ENCODE measurements at places on chromosomes 2 and 18.

- no peak for DNase-seq
Measured at GRCh38 chr2:174248998-174249592, 763 bp upstream of the OLA1 start.

GRCh38 chr2:160752475-160753330 is 259.1 kb upstream of the RBMS1 start:
- DNase-seq = no peak

DNA sequence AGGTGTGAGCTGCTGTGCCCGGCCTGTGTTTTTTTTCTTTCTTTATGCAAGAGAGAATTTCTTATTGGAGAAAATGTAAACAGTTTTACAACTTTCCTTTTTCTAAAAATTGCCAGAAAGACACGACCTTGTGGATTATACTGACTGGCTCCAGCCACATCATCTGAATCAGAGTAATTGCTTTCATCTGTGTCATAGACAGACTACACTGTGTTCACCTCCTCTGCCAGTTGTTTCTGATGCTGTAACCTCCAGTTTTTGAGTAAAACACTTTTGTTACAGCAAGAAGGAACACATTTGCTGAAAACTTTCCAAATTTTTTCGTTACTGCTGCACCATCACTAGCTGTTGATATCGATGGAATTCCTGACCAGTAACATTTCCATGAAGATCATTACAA is 43.9 kb upstream of the PLEKHM3 start:
- no peak for DNase-seq

DNA sequence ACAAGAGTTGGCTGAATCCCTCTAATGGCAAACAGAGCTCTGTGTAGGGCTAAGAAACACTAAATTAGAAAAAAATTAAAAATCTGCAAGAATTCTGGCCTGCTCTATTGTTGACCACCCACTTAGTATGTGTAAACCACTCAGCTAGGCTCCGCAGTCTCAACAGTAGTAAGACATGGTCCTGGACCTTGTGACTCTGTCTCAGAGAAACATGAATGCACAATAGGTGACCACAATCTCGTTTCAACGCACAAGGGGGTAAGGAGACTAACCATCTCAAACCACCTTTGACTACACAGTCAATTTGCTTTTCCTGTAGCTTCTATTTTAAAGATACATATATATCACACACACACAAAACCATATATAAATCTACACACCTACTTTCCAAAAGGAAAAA is 16.5 kb downstream of the SEPTIN10 start:
- DNase-seq = no peak

DNA sequence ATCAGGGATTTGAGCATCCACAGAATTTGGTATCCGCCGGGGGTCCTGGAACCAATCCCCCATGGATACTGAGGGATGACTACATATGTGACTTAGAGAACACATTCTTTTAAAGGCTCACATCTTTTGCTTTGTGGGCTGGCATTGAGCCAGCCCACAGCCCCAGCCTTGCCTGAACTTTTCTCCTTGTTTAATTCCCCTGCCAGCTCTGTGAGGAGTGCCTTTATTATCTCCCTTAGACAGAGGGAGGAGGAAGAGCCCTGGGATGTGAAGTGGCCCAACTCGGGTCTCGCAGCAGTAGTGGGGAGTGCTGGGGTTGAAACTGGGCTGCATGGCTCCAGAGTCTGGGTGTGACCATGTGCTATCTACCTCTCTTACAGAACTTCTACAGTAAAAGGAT is 7.6 kb downstream of the TTC39C start:
- no peak for DNase-seq

DNA sequence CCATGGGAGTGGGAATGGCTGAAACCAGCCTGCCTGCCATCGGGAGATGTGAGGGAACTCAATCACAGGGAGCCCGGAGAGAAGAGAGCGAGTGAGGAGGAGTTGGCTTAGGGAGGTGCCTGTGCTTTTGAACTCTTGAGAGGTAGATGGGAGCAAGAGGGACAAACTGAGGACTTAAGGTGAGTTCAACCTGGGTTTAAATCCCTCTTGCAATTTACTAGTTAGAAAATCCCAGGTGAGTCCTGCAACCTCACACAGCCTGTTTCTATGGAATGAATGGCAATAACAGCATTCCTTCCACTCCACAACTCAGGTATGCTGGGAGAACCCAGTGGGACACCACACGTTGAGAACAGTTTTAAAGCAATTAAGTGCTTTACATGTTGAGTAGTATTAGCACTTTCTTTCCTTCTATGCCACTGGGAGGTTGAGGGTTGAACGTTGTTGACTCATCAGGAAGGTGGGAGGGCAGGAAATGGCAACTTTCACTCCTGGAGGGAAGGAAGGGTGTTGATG is 57.3 kb downstream of the VIT start:
- DNase-seq = no peak

GRCh38 chr2:214695789-214696188 is 113.7 kb downstream of the BARD1 start:
- DNase-seq = no peak

DNA sequence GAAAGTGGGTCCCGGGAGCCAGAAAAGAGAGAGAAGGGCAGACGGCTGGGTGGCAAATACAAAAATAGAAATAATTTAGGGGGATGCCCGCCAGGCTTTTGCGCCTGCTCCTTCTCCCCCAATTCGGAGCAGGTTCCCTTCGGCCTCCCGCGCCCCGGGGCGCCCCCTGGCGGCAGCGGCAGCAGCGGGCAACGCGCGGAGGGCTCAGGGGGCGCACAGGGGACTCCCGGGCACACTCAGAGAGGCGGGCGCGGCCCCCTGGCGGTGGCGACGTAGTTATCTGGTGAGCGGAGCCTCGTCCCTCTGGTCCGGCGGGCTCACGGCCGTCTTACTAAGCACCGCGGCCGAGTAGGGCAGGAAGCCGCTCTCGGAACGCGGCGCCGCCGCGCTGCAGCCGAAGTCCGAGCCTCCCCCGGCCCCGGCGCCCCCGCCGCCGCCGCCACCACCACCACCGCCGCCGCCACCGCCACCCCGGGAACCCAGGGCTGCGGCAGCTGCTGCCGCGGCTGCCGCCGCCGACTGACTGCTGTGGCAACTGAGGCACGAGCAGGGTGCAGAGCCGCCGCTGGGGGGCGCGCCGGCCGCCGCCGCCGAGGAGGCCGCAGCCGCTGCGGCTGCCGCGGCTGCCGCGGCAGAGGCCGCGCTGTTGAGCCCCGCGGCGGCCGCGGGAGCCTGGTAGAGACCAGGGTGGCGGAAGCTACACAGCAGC is 3.8 kb downstream of the EVX2 start:
- DNase-seq = peak; percentile 69

GRCh38 chr18:29737620-29738019 is 1304.9 kb downstream of the DSC3 start:
- no peak for DNase-seq

DNA sequence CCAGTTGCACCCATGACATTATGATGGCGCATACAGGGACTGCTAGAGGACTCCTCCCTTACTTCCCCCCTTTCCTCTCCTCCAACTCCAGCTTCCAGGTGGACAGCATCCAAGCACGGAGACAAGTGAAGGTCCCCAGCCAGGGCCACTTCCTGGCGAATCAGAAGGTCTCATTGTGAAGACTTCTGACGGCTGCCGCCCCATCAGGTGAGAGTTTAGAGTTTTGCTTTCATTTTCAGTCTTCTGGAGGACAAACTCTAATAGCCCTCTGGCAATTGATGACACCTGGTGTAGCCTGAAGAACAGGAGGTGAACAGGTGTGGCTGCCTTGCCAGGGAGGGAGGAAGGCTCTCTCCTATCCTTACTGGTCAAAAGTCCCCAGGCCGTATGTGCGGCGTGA is 77.3 kb upstream of the KCNH7 start:
- no peak for DNase-seq

DNA sequence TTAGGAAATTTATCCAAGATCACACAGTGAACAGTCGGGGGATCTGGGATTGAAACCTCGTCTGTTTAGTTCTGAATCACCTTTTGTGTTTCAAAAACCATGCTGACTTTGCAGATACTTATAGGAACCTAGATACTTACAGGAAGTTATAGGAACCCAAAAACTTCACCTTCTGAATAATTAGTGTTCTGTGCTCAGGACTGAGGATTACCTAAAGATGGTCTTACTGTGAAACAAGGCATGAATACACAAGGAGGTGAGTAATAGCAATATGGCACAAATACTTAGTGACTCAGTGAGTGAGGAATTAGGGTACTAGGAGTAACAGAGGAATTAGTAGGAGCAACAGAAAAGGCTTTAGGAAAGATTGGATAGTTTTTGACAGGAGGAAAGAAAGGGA is 145.5 kb downstream of the LRATD1 start:
- no peak for DNase-seq

DNA sequence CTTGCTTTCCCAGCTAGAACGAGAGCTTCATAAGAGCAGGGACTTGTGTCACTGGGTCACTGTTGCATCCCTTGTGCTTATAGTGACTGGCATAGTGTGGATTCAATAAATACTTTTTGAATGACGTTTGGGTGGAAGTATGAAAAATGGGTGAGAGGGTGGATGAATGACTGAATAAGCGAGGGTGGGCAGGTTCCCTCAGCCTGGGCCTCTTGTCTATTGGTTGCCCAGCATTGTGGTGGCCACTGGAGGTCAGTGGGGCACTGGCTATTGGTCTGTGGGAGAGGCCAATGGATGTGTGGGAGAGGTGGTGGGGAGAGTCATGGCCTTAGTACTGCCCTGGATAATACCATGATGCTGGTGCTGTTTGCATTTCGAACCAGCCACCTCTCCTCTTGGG is 93.8 kb upstream of the SKOR2 start:
- no peak for DNase-seq

DNA sequence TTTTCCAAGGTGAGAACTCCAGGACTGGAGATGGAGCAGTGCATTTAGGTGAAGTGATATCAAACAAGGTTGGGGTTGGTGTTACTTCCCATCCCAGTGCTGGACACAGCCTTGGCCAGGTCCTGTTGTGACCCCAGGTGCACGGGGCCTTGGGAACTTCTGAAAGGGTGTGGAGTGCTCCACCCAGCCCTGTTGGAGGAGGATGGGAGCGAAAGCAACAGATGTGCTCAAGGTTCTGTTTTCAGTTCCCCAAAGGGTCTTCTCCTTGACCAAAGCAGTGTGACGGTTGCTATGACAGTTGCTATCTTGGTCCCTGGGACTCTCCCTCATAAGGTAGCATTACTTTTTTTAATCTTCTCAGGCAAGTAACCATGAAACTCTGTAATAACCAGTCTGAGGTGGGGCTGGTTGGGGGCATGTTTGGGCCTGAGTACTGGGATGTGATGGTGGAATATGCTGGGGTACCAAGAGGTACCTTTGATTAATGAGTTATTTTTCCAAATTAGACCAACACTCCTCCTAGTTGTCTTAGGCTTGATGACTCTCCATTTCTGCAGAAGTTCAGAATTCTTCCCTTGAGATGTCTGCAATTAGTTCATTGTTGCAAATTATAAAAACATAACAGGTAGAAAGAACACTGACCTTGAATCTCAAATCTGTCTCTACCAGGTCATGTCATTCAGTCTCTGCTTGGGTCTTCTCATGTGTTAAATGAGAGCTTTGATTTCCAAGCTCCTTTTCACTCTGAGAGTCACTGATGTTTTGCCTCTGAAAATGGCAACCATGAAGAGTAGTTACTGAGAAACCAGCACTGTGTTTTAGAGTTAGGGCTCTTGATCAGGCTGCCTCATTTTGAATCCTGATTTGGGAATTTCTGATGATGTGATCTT is 154.5 kb downstream of the RPIA start:
- no peak for DNase-seq

DNA sequence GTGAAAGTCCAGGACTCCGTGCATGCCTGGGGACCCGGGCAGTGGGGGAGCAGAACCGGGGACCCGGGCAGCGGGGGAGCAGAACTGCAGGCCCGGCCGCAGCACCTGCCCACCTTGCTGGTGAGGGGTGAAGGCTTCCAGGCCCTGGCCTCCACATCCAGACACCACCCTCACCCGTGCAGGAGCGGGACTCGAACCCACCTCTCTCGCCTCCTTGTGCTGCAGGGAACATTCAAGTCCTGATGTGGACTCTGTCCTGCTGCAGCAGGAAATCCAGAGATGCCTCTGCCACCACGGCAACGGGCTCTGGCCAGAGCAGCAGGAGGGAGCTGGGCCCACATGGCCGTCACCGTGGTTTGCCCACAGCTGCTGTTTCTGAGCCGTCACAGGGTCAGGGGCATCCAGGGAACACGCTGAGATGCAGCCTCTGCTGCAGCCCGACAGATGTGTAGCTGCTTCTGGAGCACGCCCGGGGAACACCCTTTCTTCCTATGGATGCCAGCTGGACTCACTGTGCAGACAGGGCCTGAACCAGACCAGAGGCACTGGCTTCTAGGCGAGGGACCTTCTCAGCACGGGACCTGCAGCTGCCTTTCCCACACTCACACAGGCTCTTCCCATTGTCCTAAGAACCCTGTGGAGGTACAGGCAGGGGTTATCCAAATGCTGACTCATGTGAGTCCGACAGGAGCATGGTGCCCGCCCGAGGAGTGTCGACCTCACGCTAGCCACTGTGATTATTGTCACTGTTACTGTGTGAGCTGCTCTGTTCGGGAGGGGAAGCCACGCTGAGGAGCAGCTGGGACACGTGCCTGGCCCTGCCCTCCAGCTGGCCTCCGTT is 89.2 kb upstream of the CTDP1 start:
- no peak for DNase-seq

GRCh38 chr18:79388043-79388442 is 7.7 kb upstream of the NFATC1 start:
- peak; percentile 20 for DNase-seq

DNA sequence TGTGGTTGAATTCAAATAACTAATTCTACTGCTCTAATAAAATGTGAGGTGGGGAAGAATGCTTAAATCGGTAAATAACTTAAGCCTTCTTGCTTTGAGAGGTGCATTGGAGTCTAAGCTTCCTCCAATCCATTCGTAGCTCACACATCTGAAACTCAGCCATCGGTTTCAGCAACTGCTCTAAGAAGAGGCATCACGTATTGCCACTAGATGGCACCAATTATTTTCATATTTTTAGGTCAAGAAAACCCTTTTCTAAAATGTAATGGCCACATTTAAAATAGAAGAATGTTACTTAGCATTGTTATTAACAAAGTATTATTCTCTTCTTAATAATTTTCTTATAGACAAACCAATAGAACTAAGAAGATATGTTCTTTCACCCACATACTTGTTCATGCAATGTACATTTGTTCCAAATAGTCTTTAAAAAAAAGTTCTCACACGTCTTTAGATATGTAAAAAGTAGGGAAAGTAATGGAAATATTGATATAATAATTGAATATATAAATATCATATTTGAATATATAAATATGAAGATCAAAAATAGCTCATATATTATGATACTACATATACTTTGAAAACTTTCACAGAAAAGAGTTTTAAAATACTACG is 229.8 kb downstream of the CCDC178 start:
- no peak for DNase-seq

DNA sequence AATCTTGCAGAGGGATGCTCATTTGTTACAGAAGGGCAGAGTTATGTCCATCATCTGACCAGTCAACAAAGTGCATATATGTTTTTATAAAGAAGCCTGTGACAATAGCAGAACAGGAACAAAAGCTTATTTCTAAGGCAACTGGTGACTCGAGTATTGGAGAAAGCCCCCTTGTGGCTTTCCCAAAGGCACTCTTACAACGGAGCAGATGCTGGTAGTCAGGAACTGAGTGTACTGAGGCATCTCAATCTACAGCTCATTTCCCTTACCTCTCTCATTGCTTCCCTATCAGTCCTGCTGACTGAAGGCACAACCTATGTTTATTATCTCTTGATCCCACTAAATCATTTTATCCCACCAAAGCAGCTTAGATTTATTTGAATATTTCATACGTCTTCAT is 557.1 kb upstream of the CHAC2 start:
- DNase-seq = no peak

GRCh38 chr2:160516547-160517365 is 23.1 kb upstream of the RBMS1 start:
- DNase-seq = no peak
